H1 (cell line): ENCODE measurements at places on chromosomes 5 and 9. TPM values are rescaled to one million over a fixed set of nuclear protein-coding genes. Genes with fewer than 3 reads are reported as not detected.

The WDR70 gene
- polyA plus RNA-seq = 8.5 and 10.6 TPM in 2 replicates

- no peak overlapping the region for H3K27ac ChIP-seq
- H3K4me3 ChIP-seq = no peak overlapping the region
- no peaks in the 10 kb centered on the region for H3K4me1 ChIP-seq
These were observed 75.1 kb upstream of the RGMB start for GRCh38 chr5:98698359-98698758.

DNA sequence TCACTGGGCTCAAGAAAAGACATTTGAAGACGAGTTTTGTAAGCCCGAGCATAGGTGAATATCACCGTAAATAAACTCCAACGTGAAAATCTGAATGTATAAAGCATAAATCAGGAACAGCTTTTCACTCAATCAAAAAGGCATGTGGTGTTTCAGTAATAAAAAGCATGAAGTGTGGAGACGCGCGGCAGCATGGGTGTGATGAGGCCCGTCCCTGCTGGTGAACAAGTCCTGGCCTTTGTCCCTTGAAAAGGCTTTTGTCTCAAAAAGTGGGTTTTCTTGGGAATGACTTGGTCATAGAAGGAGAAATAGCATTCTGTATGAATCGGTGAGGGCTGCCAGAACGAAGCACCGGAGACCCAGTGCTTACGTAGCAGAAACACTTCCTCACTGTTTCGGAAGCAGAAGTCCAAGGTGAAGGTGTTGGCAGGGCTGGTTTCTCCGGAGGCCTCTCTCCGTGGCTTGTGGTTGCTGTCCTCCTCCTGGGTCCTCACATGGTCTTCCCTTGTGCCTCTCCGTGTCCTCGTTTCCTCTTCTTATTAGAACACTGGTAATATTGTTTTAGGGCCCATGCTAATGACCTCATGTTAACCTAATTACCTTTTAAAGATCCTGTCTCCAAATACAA lies 24.9 kb downstream of the ROPN1L start:
- no peak overlapping the region for H3K4me3 ChIP-seq
- H3K4me1 ChIP-seq = peaks cover 6% of the 10 kb centered on the region
- H3K36me3 ChIP-seq = no peaks in the 10 kb centered on the region
- no peak overlapping the region for H3K27ac ChIP-seq
- no peaks in the 10 kb centered on the region for H3K27me3 ChIP-seq

The IFNB1 gene
- polyA plus RNA-seq = not detected in 2 replicates

The PCDHGB6 gene
- polyA plus RNA-seq = 4.1 and 4.3 TPM in 2 replicates

GRCh38 chr5:171598641-171599152 lies 179.2 kb downstream of the FGF18 start:
- no peaks in the 10 kb centered on the region for H3K27me3 ChIP-seq
- H3K4me1 ChIP-seq = peaks cover 6% of the 10 kb centered on the region; the same call in 1 of the 2 replicates
- no peaks in the 10 kb centered on the region for H3K36me3 ChIP-seq
- no peak overlapping the region for H3K4me3 ChIP-seq
- H3K27ac ChIP-seq = no peak overlapping the region

DNA sequence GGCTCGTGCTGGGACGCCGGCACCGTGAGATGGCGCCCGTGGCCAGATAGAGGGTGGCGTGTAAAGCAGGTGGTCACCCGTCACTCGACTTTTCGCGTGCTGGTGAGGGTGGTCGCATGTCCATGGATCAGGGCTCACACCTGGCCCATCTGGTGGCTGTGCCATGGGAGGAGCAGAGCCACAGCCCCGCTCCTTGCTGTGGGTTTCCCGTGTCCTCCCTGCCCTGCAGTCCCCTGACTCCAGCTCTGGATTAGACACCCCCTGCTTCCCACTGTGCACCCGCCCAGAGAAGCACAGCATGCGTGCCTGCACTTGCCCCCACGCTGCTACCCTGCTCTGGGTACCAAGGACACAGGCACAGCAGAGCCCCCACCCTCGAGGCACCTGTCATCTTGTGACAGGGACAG lies 1.8 kb upstream of the TMEM250 start:
- H3K27me3 ChIP-seq = no peaks in the 10 kb centered on the region
- H3K4me3 ChIP-seq = no peak overlapping the region

The TRIM7 gene
- 0.36 and 0.57 TPM in 2 replicates for polyA plus RNA-seq

GRCh38 chr5:9529513-9529912 lies 16.4 kb downstream of the SEMA5A start:
- H3K27ac ChIP-seq = no peak overlapping the region
- no peaks in the 10 kb centered on the region for H3K27me3 ChIP-seq
- no peaks in the 10 kb centered on the region for H3K4me1 ChIP-seq

The SPATA6L gene
- polyA plus RNA-seq = 0.57 and 1.6 TPM in 2 replicates

GRCh38 chr9:124284237-124284831 lies 26.6 kb downstream of the NEK6 start:
- no peaks in the 10 kb centered on the region for H3K27me3 ChIP-seq
- H3K4me1 ChIP-seq = no peaks in the 10 kb centered on the region
- H3K36me3 ChIP-seq = no peaks in the 10 kb centered on the region
- H3K27ac ChIP-seq = no peak overlapping the region

- no peak for DNase-seq
- no peaks in the 10 kb centered on the region for H3K27me3 ChIP-seq
- no peaks in the 10 kb centered on the region for H3K36me3 ChIP-seq
- H3K4me1 ChIP-seq = no peaks in the 10 kb centered on the region
These were observed 88.0 kb downstream of the TENT4A start for GRCh38 chr5:6801236-6801635.

The SHOC1 gene
- not detected in 2 replicates for polyA plus RNA-seq

The CARD6 gene
- 0.19 and 0.41 TPM in 2 replicates for polyA plus RNA-seq

DNA sequence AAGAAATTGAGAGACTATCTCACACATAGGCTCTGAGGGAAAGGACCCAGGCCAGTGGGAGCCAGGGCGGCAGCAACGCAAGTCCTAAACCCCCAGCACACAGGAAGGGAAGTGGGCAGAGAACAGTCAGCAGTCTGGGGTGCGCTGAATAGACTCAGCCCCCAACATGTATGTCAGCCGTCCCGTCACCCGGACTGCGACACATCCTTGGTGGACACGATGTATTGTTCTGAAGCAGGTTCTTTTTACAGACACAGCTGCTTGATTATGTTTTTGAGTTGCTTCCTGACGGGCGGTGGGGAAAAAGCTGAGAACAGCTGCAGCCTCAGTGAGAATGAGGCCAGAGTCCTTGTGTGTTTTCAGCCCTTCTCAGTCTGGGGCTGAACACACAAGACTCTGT lies 64.1 kb upstream of the CXCL14 start:
- DNase-seq = no peak
- H3K27ac ChIP-seq = no peak overlapping the region
- H3K4me3 ChIP-seq = no peak overlapping the region
- no peaks in the 10 kb centered on the region for H3K27me3 ChIP-seq

DNA sequence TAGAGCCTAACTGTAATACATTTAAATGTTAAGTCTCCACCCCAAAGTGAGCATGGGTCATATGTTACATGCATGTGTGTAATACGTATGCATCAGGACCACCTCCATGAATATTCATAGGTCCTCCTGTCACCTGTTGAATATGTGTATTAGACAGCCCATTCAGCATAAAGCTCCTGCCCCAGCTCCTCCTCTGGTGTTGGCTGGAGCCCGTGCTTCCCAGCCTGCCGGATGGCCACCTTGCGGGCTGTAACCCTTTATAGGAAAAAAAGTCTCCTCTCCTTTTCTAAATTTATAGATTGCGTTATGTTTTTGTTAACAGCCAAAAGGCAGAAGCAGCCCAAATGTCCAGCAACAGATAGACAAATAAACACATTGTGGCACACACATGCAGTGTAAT lies 299.5 kb downstream of the MED10 start:
- H3K27me3 ChIP-seq = no peaks in the 10 kb centered on the region
- no peaks in the 10 kb centered on the region for H3K4me1 ChIP-seq
- H3K4me3 ChIP-seq = no peak overlapping the region
- H3K27ac ChIP-seq = no peak overlapping the region

DNA sequence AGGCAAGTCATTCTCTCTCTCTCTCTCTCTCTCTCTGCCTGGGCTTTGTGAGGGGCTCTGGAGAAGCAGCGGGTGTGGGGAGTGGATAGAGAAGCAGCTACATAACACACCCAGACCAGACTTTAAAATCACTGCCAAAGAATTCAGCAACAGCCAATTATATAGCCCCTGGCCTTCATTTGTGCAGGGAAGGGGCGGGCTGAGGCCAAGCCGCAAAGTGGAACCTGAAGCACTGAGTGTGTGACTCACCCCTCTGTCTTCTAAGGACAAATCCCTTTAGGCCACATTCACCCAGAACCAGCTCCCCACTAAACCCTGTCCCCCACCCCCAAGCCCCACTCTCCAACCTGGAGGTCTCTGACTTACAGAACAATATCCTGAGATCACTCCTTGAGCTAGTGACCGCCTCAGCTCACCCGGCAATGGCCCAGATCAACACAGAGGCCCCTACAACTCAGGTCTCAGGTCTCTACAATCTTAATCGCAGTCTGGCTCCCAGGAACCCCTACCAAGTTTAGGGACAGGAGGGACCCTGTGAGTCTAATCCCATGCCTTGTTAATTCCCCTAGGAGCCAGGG lies 6.0 kb downstream of the B4GALT1 start:
- no peak for DNase-seq
- no peaks in the 10 kb centered on the region for H3K36me3 ChIP-seq
- peaks cover 11% of the 10 kb centered on the region; the same call in 1 of the 2 replicates for H3K4me1 ChIP-seq
- no peaks in the 10 kb centered on the region; the same call in 1 of the 2 replicates for H3K27me3 ChIP-seq
- H3K4me3 ChIP-seq = no peak overlapping the region
- no peak overlapping the region for H3K27ac ChIP-seq

The PCDHA4 gene
- 3.7 and 3.8 TPM in 2 replicates for polyA plus RNA-seq

GRCh38 chr5:137604348-137605095 lies 105.4 kb upstream of the SPOCK1 start:
- H3K27me3 ChIP-seq = no peaks in the 10 kb centered on the region
- no peaks in the 10 kb centered on the region for H3K36me3 ChIP-seq
- DNase-seq = no peak
- H3K4me1 ChIP-seq = no peaks in the 10 kb centered on the region

The TNFAIP8 gene
- polyA plus RNA-seq = 9.4 and 12.4 TPM in 2 replicates

DNA sequence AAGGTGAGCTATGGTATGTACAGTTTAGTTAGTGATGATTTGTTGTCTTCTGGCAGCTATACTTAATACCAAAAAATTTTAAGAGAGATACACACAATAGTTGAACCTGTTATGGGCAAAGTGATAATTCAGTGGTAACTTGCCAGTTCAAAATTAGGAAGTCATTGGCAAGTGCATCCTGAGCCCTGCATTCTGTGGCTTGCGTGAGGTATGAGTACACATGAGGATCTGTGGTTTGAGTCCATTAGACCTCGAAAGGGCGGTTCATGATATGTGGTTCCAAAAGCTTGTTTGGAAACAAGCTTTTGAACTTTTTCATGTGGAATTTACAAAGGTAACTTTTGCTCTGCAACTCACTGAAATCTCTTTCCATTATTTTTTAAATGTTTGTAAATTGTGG lies 47.0 kb downstream of the GPR21 start:
- no peak for DNase-seq
- no peak overlapping the region for H3K4me3 ChIP-seq
- H3K36me3 ChIP-seq = 0 out of 2 replicates have a peak, but pooled peaks cover 3% of the 10 kb centered on the region
- no peaks in the 10 kb centered on the region for H3K27me3 ChIP-seq

DNA sequence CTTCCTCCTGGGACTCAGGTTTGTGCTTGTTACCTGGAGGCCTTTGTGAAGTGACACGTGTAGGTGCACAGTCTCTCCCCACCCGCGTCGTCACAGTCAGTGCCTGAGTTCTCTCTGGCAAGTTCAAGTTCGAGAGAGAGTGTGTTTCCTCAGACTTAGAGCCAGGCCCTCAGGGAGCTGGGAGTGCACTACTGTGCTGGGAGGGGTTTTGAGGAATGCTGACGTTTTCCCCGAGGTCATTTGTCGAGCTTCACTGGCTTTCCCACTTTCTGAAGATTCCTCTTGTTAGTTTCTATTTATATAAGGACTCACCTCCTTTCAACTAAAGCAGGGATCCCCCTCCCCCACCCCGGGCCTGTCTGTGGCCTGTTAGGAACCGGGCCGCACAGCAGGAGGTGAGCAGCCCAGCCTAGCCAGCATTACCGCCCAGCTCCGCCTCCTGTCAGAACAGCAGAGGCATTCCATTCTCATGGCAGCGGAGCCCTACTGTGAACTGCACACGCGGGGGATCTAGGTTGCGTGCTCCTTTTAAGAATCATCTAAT lies 209.2 kb downstream of the DIRAS2 start:
- H3K4me1 ChIP-seq = peaks cover 10% of the 10 kb centered on the region
- DNase-seq = peak; percentile 88
- H3K4me3 ChIP-seq = peak overlapping the region; percentile 28; the same call in 1 of the 2 replicates
- H3K36me3 ChIP-seq = no peaks in the 10 kb centered on the region

DNA sequence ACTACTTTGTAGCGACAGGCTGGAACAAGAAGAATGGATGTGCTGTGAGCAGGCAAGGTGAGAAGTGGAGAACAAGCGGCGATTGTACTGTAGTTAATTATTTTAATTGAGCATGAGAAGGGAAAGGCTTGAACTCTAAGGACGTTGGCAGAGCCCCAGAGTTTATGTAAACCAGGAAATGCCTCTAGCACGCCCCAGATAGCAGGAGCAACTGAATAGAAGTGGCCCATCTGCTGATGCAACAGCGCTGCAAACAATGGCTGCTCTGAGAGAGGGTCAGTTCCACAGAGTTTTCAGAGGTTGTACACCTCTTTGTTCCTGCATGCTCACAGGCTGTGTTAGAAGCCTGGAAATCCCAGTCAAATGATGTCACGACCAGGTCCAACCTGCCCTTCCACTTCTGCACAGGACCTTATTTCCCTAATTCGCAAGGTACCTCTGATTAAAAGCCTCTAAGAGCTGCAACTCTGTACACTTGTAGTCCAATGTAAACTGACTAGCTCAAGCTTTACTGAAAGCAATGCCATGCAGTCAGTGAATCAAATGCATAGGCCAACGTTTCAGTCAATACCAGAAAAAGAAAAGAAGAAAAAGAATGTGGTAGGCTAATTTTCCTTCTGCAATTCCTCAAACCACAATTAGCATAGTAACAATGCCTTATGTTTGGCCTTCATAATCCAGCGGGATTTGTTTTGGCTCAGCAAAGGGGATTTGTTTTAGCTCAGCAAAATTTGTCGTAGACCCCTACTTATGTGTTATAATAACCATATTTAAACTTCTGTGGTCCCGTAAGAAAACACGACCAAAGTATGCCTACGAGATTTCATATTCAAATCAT lies 119.6 kb upstream of the RETREG1 start:
- H3K27ac ChIP-seq = peak overlapping the region; percentile 90
- no peaks in the 10 kb centered on the region for H3K27me3 ChIP-seq
- H3K36me3 ChIP-seq = no peaks in the 10 kb centered on the region; the same call in 1 of the 2 replicates
- H3K4me1 ChIP-seq = peaks cover 19% of the 10 kb centered on the region; the same call in 1 of the 2 replicates
- no peak for DNase-seq

The WDR55 gene
- 15.3 and 19.5 TPM in 2 replicates for polyA plus RNA-seq

The DDX41 gene
- polyA plus RNA-seq = 135 and 187 TPM in 2 replicates

DNA sequence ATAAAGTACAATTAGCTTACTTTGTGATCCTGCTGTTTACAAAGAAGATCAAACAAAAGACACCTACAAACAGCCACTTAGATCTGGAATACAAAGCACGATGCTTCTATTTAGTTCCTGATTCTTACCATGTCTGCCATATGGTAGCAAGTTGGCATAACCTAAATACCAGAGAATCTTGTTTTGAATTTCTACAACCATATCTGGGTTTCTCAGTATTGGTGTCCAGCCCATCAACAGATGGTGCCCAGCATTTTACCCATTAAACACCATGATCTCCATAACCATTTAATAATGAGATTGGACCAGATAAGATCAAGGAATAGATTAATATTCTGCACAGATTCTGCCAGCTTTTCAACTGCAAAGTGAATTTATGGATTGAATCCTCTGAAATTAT lies 29.8 kb downstream of the SLC24A2 start:
- no peak for DNase-seq
- H3K36me3 ChIP-seq = no peaks in the 10 kb centered on the region
- H3K4me1 ChIP-seq = no peaks in the 10 kb centered on the region
- H3K4me3 ChIP-seq = no peak overlapping the region
- H3K27me3 ChIP-seq = no peaks in the 10 kb centered on the region
- H3K27ac ChIP-seq = no peak overlapping the region

GRCh38 chr9:113504725-113505590 lies 41.4 kb downstream of the RGS3 start:
- no peaks in the 10 kb centered on the region; the same call in 1 of the 2 replicates for H3K27me3 ChIP-seq
- H3K27ac ChIP-seq = no peak overlapping the region
- H3K36me3 ChIP-seq = no peaks in the 10 kb centered on the region
- H3K4me3 ChIP-seq = no peak overlapping the region
